HL-60 (cell line): ENCODE measurements at places on chromosomes 6 and 20.

- no peak for DNase-seq
Measured at GRCh38 chr6:110999634-111000270, 17.9 kb downstream of the RPF2 start.

DNA sequence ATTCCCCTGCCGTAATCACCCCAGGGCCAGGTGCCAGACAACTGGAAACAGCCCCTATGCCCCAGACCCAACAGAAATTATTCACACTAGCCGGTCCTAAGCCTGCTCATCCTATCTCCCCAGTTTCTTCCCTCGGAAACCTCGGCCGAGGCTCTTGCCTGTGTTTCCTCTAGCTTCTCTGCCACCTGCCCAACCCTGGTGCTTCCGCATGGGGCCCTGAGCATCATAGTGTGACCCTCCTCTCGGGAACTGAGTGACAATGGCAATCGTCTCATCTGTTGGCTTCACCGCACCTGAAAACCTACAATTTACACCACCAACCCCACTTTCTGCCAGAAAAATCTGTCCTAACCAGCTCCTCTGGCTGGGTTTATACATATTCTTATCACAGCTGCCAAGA is 257.3 kb downstream of the SOD2 start:
- DNase-seq, result no peak

DNA sequence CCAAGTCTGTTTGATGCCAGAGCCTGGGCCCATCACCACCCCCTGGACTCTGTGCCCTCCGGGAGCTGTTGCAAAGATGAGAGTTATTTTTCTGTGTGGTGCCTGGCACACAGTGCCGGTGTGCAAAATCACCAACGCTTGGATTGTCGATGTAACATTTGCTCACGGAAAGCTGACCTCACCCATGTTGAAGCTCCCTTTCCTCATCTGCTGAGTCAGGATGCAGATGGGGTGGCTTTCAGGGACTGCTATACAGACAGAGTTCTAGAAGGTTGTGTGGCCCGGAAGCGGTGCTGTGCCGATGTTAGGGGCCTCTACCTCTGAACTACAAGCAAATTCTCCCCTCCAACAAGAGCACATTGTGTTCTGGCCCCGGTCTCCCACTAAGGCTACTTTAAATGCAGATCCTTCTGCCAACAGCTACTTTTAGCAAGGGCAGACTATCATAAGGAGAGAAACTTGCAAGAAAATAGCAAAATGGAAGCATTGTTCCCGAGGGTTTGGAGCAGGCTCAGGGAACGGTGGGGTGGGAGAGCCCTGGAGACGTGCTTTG is 34.0 kb downstream of the EYA2 start:
- DNase-seq, result no peak

GRCh38 chr6:53309901-53310300 is 38.8 kb downstream of the ELOVL5 start:
- DNase-seq, result no peak

GRCh38 chr20:24470746-24471582 is 1.5 kb downstream of the SYNDIG1 start:
- DNase-seq, result no peak

DNA sequence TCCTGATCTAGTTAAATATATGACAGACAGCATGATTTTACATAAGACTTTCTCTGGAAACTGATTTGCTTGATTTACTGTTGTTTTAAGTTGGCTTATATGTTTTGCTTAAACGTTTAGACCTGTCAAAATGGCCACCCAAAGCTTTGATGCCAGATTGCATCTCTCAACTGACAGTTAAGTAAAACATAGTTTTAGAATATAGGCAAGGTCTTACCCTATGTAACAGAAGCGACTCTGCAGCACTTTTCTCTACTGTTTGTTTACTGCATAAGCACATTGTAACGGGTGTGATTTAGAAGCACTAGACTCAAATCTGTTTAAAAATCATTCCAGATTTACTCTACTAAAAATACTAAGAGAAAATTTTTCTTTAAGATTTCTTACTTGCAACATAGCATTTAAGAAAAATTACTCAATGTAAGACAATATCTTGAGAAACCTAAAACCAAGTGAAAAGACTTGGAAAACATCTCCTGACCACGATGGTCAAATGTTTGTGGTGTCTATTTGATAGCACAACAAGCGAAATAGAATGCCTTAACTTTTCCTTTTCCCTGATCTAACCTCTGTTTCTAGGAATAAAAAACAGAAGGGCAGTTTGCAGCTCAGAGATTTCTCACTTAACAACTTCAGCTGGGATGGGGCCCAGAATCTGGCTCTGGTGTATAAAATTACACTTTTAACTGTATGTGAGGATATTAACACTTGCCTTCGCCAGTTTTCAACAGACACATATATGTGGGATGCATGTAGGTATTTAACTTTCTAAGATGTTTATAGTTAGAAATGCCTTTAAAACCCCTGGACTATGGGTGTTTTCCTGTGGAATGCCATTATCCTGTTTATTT is 47.4 kb downstream of the AIG1 start:
- DNase-seq, result no peak

DNA sequence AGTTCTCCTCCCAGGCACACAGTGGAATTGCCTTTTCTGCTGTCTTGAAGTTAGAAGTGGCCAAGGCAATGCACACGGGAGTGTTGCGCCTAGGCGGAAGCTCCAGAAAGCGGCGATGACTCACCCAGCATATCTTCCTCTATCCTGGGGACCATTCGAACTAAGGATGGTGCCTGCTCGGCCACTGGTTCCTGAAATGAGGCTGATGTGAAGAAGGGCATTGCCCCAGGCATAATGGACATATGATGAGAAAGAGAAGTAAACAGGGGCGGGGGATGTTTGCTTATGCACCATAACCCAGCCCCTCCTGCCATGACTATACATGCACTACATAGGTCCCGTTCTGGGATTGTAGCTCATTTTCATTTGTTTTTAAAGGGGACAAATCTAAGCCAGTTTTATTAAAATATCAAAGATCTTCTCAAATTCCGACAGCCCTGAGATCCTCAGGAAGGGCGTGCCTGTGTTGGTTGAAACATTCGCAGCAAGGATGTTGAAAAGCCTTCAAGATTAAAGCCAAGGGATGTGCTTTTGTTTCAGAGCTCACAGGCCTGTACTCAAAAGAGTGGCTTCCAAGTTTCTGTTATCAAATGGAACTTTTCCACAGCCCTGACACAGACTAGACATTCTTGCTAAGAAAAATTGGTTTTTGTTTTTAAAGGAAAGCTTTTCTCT is 218.5 kb downstream of the LY86 start:
- no peak for DNase-seq

DNA sequence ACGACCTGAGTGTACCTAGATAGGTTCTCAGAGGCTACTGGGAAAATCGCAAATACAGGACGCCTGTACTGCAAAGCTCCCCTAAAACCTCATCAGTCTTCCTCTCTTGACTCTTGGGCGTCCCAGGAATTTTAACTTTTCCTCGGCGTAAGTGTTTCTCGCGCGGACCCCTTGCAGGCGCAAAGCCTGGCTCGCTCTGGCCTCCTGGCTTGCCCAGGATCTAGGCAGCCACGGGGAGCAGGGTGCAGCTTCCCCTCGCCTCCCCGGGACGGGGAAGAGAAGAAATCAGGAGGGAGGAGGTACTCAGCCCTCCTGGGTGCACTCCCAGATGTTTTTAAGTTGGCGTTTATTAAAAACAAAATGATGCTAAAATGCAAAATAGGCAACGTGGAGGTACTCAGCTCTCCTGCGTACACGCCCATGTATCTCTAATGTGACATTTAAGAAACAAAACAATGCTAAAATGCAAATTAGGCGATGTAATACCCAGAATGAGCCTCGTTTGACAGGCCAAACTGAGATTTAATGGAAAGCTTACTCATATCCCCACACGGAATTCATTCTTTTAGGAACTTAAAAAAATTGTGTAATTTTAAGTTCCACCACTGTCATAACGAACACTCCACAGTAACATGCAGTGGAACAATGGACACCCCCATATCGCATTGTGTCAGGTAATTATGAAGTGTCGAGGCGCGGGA is 1.6 kb upstream of the SOBP start:
- no peak for DNase-seq

DNA sequence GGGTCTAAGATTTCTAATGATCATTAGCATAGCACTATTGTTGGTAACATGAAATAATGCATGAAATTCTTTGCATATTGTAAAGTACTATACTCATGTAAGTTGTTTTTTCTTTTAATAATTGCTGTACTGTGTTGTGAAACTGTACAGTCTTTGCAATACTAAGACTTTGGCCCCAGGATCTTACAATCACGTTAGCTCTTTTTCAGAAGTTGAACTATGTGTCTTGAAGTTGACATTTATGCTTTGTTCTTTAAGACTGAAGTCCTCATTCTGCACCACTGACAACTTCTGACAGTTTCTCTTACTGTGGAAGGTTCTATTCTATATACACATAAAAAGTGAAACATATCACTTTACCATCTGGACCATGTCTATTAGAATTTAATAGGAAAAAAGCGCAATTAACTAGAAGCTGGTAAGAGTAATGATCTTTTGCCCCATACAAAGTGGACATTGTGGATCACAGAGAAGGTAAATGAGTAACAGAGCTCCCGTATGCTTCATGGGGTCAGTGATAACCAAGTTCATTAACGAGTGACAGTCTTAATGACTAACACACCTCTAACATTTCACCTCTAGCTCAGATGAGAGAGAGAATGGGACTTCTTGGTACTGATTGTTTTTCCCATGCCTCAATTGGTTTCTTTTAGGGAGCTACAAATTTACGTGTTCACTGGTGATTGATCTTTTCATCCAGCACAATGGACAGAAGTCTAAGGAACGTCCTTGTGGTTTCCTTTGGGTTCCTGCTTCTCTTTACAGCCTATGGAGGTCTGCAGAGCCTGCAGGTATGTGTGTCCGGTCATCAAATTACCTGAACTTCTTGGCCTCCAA is at the start of gene UNC93A:
Gene UNC93A (plus strand): TSS at position 530 of the 837 bp plus-strand sequence. CDS start 175 bp downstream, at position 705.
- DNase-seq, result no peak

GRCh38 chr6:23446469-23446967 is 679.5 kb upstream of the NRSN1 start:
- DNase-seq, result no peak

GRCh38 chr6:25415701-25416100 is 136.5 kb downstream of the CARMIL1 start:
- DNase-seq, result no peak

- no peak for DNase-seq
Measured at GRCh38 chr20:46011631-46012482, 3.1 kb downstream of the MMP9 start.

- DNase-seq, result no peak
Measured at GRCh38 chr6:170208182-170208601, 82.7 kb downstream of the DLL1 start.

GRCh38 chr20:38239441-38239840 is 21.1 kb downstream of the KIAA1755 start:
- DNase-seq, result no peak

- DNase-seq, result no peak
Measured at GRCh38 chr6:91761621-91762020, 1174.7 kb upstream of the MAP3K7 start.

DNA sequence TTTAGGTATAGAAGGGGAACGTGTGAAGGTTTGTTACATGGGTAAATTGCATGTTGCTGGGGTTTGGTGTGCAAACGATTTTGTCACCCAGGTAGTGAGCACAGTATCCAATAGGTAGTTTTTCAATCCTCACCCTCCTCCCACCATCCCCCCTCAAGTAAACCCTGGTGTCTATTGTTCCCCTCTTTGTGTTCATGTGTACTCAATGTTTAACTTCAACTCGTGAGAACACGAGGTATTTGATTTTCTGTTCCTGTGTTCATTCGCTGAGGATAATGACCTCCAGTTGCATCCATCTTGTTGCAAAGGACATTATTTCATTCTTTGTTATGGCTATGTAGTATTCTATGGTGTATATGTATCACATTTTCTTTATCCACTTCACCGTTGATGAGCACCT is 11.6 kb upstream of the VNN1 start:
- DNase-seq, result no peak

GRCh38 chr6:141677598-141678211 is 455.0 kb upstream of the GJE1 start:
- DNase-seq, result no peak

GRCh38 chr6:139239064-139239463 is 52.7 kb downstream of the TXLNB start:
- no peak for DNase-seq

DNA sequence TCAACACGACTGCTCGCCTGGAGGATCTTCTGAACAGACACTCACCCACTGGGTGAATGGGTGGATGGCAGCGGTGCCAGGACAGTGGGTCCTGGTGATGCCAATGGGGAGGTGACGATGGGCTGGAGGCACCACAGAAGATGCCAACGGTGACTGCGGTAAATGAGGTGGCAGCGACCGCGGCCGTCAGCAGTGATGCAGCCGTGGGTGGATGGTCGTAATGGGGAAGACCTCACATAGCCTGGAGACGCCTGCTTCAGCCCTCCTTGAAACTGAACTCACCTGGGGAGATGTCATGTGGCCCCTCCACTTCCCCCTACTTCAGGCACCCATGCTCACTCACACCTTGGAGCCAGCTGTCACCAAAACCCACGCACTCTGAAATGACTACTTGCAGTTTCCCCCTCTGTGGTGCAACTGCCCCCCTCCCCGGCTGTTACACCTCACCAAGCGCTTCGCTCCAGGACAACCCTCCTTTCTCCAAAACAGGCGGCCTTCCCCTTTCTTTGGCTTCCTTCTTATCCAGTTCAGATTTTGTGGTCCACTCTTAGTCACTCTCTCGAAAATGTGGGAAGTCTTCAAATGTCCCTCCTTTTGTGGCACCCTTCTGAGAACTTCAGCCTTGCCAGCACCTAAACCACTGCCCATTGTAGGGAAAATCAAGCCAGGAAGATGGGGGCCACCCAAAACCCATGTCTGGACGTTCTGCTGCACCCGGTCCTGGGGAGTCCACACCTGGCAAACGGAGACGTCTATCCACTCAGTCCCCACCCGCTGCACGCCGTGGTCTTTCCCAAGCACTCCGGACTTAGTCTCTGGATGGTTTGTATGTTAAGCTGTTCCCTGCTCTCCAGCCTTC is 10.4 kb upstream of the ABHD16B start:
- DNase-seq, result peak; percentile 42

DNA sequence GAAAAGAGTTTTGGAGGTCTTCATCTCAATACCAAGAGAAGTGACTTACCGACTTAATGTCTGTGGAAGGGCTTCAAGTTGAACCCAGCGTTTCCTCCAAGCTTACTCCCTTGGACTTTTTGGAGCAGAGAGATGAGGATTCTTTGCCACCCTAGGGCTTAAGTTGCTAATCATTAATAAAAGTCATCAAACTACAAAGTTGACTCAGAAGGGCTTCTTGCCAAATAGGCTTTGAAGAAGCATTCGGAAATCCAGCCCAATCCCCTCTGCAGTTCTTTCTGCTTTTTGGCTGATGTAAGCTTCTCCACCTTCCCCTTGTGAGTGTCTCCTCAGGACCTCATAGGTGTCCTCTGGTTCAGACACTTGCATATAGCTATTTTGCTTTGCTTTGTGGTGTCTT is at the start of gene SLC17A3:
Gene SLC17A3 (minus strand): TSS at position 126 of the 400 bp plus-strand sequence. CDS start 5,856 bp downstream, outside the sequence.
- DNase-seq, result no peak

DNA sequence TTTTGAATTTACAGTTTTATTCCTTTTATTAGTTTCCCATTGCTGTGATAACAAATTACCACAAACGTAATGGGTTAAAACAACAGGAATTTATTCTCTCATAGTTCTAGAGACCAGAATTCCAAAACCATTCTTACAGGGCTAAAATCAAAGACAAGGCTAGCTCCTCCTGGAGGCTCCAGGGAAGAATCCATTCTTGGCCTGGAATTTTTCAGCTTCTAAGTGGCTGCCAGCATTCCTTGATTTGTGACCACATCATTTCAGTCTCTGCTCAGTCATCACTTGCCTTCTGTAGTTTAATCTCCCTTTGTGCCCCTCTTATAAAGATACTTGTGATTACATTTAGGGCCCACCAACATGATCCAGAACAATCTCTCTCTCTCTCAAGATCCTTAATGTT is 897 bp upstream of the SEL1L2 start:
- no peak for DNase-seq
